Natural killer cell (primary cell): ENCODE measurements at places on chromosomes 3 and 15. TPM values are rescaled to one million over a fixed set of nuclear protein-coding genes. Genes with fewer than 3 reads are reported as not detected.

EHD4 gene
- total RNA-seq, result 28.4 TPM

IGSF11 gene
- total RNA-seq, result not detected

EMC7 gene
- total RNA-seq, result 55.9 TPM

C3orf52 gene
- 0.42 TPM for total RNA-seq

GABRA5 gene
- not detected for total RNA-seq

DNA sequence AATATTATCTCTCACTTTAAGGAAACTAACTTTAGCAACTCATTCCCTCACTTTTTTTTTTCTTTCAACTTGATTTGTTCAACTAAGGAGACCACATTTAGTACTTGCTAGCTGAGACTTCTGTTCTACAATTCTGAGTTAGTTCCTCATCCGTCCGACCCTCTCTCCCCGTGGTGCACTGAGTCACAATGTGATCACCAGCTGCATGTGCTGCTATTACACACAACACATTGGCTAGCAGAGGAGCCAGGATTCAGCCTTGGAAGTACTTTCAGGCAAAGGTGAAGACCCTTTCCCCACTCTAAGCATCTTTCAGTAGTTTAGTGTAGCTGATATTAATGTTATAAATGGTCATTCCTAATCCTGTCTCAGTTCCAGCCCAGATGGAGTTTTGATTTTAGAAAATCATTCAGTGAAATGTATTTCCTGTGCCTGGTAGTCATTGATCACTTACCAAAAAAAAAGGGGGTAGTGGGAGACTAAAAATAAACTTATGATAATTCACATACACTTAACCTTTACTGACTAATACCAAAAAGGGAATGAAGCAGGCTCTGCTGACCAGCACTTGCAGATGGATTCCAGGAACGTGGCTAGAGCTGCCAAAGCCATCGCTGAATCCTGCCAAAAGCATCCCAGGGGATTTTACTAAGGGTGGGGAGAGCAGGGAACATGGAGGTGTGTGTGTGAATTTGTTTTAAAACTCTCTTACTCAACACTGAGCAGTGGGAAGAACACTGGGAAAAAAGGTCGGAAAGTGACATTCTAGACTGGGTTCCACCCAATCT is 424.8 kb downstream of the LPP start:
- no peaks in the 10 kb centered on the region for H3K27me3 ChIP-seq
- no peaks in the 10 kb centered on the region for H3K36me3 ChIP-seq
- no peak for DNase-seq
- H3K4me1 ChIP-seq, result peaks cover 4% of the 10 kb centered on the region

GRCh38 chr3:98900265-98901118 is 1.0 kb downstream of the DCBLD2 start:
- H3K27me3 ChIP-seq, result peaks cover 6% of the 10 kb centered on the region
- H3K36me3 ChIP-seq, result no peaks in the 10 kb centered on the region
- peak overlapping the region; percentile 17 for H3K4me3 ChIP-seq
- H3K27ac ChIP-seq, result no peak overlapping the region

- H3K27me3 ChIP-seq, result no peaks in the 10 kb centered on the region
- H3K4me1 ChIP-seq, result no peaks in the 10 kb centered on the region
- H3K36me3 ChIP-seq, result no peaks in the 10 kb centered on the region
- H3K27ac ChIP-seq, result no peak overlapping the region
- no peak overlapping the region for H3K4me3 ChIP-seq
These were observed 307.6 kb downstream of the ZBTB20 start for GRCh38 chr3:114839476-114839875.
